WTC11 (cell line): ENCODE measurements at places on chromosomes 12 and 14.

DNA sequence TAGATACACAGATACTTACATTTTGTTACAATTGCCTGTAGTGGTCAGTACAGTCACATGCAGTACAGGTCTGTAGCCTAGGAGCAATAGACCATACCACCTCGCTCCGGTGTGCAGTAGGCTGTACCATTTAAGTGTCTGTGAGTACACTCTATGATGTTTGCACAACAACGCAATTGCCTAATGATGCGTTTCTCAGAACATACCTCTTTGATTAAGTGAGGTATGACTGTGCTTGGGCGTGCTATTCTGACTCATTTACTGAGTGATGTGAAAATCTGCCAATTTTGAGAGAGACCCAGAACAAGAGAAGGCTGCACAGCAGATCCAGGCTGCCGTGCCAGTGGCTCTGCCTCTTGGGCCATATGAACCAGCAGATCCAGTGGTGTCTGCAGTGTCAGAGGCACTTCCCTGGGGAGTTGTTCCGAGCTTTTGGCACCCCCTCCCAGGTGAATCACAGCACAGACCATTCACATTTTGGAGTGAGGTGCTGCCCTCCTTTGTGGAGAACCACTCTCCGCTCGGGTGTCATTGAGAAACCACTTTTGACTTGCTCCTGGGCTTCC lies 20.4 kb downstream of the DLK1 start:
- DNase-seq: no peak

GRCh38 chr14:23117371-23118020 lies 1.6 kb downstream of the CEBPE start:
- DNase-seq: no peak

- peak; percentile 42 for DNase-seq
These were observed 125.3 kb upstream of the ATF7IP start for GRCh38 chr12:14239935-14240872.

GRCh38 chr12:101051901-101052550 lies 158.0 kb downstream of the SLC5A8 start:
- DNase-seq: no peak

GRCh38 chr14:80930836-80931389 lies 10.6 kb downstream of the CEP128 start:
- DNase-seq: no peak

GRCh38 chr12:93144109-93144508 lies 215.0 kb upstream of the EEA1 start:
- no peak for DNase-seq

DNA sequence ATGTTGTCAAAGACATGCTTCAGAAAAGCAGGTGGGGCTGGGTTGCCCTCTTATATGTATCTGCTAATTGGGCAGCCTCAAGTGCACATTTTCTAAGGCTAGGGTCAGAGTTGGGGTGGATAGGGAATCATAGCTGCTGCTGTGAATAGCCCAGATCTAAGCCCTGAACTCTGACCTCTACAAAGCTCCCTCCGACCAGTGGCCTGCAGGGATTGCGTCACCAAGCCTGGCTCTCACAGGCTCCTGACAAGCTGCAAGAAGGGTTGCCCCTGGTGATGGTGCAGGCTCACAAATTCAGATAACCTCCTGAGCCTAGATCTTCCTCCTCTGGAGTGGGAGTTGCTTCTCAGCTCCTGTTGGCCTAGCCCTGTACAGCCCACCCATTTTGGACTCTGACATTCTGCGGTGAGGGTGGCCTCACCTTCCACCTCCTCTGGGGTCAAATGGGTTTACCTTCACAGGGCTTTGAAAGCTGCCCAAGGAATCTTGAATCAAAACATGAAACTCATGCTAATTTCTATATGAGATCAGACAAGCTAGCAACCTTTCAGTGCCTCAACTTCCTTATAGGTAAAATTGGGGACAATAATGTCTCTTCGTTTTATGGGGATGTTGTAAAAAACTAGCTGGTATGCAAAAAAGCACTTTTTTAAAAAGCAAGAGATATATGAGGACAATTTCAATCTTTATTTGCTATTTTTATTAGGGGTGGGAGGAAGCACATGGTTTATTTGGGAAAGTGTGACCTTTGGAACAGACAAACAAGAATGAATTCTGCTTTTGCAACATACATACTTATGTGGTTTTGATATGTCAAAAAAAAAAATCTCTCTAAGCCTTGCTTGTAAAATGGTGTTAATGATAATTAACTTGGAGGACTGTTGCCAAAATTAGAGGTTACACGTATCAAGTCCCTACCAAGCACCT lies 4.9 kb upstream of the SUSD6 start:
- no peak for DNase-seq

DNA sequence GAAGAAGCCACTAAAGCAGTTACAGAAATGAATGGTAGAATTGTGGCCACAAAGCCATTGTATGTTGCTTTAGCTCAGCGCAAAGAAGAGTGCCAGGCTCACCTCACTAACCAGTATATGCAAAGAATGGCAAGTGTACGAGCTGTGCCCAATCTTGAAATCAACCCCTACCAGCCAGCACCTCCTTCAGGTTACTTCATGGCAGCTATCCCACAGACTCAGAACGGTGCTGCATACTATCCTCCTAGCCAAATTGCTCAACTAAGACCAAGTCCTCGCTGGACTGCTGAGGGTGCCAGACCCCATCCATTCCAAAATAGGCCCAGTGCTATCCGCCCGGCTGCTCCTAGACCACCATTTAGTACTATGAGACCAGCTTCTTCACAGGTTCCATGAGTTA lies 21.5 kb upstream of the SRGAP1 start:
- no peak for DNase-seq

GRCh38 chr12:65510584-65511050 lies 232.1 kb downstream of the MSRB3 start:
- DNase-seq: peak; percentile 59

DNA sequence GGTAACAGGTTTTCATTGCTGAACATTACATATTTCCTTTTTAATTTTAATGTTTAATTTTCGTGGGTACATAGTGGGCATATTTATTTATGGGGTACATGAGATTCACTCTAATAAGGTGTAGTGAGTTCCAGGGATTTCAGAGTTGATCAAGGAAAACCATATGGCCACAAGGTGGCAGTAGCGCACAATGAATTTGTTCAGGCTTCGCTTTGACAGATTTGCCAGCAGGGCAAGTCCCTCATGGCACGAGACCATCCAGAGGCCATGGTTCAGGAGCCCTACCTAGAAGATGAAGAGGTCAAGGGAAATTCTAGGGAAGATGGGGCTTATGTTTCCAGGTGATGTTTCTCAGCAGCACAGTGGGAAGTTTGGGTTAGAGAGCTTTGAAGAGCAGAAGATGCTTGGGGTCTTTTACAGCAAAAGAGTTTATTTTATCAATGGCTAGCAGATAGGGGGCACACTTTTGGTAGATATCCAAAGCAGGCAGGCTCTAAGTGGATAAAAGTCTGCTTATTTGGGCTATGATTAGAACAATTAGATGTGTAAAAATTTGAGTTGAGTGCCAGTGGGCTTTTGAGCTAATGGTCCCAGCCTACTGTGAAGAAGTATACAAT lies 1004.4 kb downstream of the AACS start:
- DNase-seq: peak; percentile 47

DNA sequence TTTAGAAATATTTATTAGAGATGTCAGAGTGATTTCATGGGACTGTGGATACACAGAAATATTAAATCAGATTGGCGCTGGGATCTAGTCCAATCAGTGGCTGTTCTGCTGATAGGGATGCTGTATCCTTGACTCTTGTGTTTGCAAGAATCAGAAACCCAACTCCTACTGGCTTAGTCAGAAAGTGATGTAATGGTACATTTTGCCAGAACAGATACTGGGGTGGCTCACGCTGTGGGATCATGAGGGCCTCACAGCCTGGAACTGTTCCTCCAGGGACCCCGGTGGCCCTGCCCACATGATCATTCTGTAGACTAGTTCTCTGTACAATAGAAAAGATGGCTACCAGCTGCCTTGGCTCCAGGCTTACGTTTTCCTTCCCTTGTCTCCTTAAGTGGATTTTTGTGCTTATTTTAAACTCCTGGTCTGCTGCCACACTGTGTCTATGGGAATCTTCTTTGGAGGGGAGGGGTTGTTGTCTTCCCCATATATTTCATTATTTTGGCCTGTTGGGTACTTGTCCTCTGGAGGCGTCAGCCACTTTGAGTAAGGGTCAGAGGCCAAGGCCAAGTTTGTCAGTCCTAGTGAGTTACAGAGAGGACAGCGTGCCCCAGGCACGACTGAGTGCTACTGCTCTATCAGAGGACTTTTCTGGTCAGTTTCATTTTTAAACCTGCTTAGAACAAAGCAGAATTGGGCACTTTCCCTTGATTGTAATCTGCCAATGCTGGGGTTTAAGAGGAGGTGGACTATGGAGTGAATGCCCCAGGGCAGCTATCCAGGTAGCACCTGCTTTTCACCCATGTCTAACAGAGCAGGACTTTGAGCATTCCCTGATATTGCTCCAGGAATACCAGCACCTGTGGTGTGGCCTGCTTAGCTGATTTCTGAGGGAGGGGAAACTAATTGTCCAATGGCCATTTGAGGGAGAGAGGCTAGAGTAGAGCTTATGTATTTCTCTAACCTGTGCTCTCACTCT lies 164.3 kb downstream of the SLC5A8 start:
- no peak for DNase-seq

DNA sequence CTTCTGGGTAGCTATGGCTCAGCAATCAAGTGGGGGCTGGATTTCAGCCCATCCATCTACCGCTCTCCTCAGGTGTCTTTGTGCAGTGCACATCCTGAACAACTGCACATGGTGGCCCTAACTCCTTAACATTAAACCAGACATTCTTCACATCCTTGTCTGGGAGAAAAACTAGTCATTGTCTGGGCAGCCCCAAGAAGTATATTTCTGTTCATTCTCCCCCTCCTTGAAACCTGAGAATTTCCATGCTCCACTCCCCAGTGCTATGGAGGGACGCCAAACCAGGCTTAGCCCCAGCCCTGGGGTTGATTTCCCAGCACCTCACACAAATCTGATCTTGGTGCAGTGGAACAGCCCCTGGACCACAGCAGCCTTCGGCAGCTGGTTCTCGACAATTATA lies 13.4 kb downstream of the MYL2 start:
- no peak for DNase-seq

GRCh38 chr14:102726191-102726949 lies 50.9 kb upstream of the TRAF3 start:
- no peak for DNase-seq

DNA sequence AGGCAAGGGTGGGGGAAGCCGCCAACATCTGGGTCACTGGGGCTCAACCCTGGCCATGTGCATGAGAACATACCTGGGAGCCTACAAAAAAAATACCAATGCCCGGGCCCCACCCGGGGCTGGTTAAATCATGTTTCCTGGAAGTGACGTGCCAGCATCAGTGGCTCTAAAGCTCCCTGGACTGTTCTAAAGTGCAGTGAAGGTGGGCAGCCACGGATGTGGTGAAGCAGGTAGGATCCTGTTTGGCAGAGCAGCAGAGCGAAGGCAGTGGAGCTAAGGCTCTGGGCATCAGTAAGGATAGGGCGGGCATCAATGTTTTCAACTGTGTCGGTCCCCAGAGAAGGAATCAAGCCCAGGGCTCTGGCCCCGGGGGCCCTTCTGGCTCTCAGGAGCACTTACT lies 525 bp upstream of the GPR68 start:
- no peak for DNase-seq

DNA sequence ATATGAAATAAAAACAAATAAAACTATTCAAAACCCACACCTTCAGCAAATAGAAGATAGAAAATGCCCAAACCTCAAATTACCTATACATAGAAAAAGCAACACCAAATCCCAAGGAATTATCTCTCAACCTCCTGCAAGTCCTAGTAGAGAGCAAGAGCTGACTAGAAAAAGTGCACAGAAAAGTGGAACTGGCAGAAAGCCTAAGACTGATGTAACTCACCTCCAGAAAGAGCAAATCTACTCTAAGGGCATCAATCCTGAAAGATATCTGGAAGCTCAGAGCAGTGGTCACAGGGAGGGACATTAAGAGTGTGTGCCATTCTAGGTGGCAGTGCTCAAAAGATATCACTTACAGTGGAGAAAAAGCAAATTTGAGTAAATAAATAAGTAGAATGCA lies 62.1 kb upstream of the PLEKHG7 start:
- DNase-seq: no peak

DNA sequence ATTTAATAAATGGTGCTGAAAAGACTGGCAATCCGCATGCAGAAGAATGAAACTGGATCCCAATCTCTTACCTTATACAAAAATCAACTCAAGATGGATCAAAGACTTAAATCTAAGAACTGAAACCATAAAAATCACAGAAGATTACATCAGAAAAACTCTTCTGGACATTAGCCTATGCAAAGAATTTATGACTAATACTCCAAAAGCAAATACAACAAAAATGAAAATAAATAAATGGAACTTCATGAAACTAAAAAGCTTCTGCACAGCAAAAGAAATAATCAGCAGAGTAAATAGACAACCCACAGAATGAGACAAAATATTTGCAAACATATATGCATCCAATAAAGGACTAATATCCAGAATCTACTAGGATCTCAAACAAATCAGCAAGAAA lies 14.3 kb upstream of the CLEC1A start:
- DNase-seq: no peak

GRCh38 chr12:43797561-43798217 lies 8.4 kb downstream of the TWF1 start:
- DNase-seq: no peak

- DNase-seq: no peak
These were observed 78.5 kb upstream of the CSRP2 start for GRCh38 chr12:76957301-76957700.

DNA sequence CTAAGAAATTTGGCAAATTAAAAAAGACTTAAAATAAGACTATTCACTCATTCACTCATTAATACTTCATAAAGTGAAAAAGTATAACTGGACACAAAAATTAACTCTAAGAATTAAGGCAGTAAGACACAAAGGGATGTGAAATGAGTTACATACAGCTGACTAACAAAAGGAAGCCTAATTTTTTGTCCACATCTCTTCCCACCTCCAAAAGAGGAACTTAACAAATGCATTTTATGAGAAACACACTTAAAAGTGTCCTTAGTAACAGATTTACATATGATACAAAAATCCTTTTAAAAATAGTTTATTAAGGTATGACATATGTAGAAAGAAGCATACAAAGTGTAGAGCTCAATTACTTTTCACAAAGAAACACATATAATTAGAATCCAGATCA lies 88.9 kb downstream of the NUMB start:
- no peak for DNase-seq

DNA sequence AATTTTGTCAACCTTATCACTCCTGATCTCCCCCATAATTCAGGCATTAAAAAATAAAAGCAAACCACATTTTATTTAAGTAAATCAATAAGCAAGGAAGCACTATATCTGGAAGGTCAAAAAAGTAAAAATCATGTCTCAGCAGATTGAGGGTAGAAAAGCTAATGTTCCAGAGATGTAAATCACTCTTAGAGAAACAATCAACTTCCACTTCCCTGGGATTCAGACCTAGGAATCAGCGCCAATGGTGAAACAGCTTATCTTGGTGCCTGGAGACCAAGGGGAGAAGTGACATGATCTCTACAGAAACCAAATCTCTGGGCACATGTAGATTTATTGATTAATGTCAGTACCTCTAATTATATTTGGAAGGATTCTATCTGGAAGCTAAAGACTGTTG lies 10.9 kb upstream of the SNX6 start:
- DNase-seq: no peak

GRCh38 chr14:72615451-72616121 lies 278.3 kb downstream of the DPF3 start:
- DNase-seq: no peak

- DNase-seq: peak; percentile 53
These were observed 58.9 kb upstream of the SRRM4 start for GRCh38 chr12:118922405-118922804.
